IMR-90 (cell line): ENCODE measurements at places on chromosomes 2 and 18. TPM values are rescaled to one million over a fixed set of nuclear protein-coding genes. Genes with fewer than 3 reads are reported as not detected.

The CKAP2L gene
- total RNA-seq: 9.9 and 13.3 TPM in 2 replicates

DNA sequence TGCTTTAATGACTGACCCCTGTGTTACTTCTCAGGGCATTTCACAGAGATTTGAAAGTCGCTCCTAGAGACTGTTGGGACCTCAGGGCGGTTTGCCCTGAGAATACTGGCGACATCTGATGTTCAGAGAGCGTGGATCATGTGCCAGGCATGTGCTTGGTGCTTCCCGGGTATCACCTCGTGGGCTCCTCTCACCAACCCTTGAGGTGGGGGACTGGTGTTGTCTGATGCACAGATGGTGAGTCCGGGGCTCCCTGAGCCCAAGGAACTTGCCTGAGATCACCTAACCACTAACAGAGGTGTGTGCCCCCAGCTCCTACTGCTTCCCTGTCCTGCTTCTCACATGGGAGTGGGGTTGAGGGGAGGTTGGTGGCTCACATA lies 16.2 kb downstream of the ATOH8 start:
- no peak for DNase-seq
- no peak overlapping the region for H3K4me3 ChIP-seq
- H3K27ac ChIP-seq: peak overlapping the region; percentile 9; the same call in 1 of the 2 replicates
- peaks cover 26% of the 10 kb centered on the region for H3K36me3 ChIP-seq

The REG3A gene
- not detected in 2 replicates for total RNA-seq

DNA sequence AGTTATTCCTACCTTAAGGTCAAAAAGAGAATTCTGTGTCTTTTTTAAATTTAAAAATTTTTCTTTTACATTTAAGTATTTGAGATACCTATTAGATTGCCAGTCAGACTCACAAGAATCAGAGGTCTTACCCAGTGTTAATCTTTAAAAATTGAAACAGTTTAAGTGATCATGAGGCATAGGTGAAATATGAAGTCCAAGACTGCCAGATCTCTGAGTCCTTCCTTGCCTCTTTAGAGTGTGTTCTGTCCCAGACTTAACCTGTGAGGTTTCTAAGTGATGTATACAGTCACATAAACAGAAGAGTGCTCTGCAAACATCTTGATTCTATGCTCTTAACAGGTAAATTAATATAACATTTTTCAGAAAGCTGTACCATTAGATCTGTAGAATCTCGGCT lies 40.6 kb downstream of the ACTR3 start:
- H3K36me3 ChIP-seq: peaks cover 53% of the 10 kb centered on the region
- no peak overlapping the region; the same call in 1 of the 2 replicates for H3K27ac ChIP-seq
- peak; percentile 39 for DNase-seq
- H3K4me1 ChIP-seq: peaks cover 5% of the 10 kb centered on the region

GRCh38 chr2:37560863-37561614 lies 110.4 kb downstream of the CDC42EP3 start:
- H3K36me3 ChIP-seq: no peaks in the 10 kb centered on the region
- H3K4me1 ChIP-seq: peaks cover 12% of the 10 kb centered on the region; the same call in 1 of the 2 replicates
- no peak for DNase-seq
- H3K27ac ChIP-seq: no peak overlapping the region
- no peaks in the 10 kb centered on the region for H3K27me3 ChIP-seq

DNA sequence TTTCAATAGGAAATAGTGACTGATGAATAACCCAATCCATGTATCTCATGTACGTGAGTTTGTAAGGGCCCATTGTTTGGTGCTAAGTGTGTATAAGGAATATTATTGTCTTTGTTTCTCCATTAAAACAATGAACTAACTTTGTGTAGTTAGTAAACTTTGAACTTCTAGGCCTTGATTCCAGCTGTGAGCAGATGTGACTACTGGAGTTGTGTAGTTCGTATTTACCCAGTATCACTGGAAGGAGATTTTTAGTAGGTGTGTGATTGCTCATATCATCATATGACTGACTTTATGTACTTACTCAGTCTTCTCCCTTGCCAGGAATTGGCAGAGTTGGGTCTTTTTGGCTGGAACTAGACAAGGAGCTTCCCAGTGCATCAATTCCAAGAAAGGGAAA lies 227.4 kb downstream of the AGPS start:
- H3K27ac ChIP-seq: no peak overlapping the region
- no peaks in the 10 kb centered on the region; the same call in 1 of the 2 replicates for H3K4me1 ChIP-seq
- H3K4me3 ChIP-seq: no peak overlapping the region
- no peaks in the 10 kb centered on the region; the same call in 1 of the 2 replicates for H3K27me3 ChIP-seq
- H3K36me3 ChIP-seq: no peaks in the 10 kb centered on the region
- no peak for DNase-seq

DNA sequence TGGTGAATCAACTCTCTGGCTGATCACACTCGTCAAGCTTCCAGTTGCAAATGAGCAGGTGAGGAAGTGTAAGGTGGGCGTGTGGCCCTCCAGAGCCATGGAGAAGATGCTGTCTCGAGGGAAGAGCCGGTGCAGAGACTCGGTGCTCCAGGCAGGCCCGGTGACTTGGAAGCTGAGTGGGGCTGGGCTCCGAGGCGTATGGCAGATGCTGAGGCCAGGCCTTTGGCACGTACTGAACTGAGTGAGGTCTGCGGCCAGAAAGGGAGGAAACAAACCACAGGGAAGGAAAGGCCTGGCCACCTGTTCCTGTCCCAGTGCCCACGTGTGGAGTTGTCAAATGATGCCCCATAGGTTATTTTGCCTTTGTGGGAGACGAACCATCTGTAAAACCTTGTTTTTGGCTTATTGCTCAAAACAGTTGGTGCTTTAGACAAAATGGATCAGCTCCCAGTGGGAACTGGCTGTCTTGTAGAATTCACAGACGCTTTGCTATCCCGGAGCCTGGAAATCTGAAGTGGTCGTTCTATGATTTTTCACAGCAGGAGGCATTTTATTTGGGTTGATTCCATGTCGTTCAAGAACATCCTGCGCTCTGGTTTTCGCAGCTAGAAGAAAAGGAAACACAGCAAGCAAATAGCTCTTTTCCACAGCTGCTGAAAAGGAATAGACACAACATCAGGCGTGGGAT lies 117.5 kb upstream of the TMEM18 start:
- DNase-seq: no peak
- no peak overlapping the region for H3K4me3 ChIP-seq
- H3K36me3 ChIP-seq: no peaks in the 10 kb centered on the region
- no peaks in the 10 kb centered on the region for H3K4me1 ChIP-seq

DNA sequence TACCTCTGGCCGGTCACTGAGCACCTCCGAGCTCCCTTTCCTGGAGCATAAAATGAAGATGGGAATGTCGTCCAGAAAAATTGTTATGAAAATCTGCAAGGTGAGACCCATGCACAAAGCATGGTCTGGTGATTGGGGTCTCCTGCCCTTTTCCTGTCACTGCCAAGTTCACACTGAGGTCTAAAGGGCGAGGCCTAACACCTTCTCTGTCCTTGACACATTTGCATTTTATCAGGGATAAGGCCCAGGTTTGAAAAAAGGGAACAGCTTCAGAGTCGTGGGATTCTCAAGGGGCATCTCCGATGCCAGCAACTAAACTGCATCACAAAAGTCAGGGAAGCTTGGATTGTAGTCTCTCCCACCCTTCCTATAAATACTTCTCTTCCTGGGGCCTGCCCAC lies 24.7 kb downstream of the GNAL start:
- H3K27ac ChIP-seq: no peak overlapping the region
- peaks cover 16% of the 10 kb centered on the region for H3K27me3 ChIP-seq
- H3K4me3 ChIP-seq: no peak overlapping the region
- no peaks in the 10 kb centered on the region for H3K36me3 ChIP-seq

DNA sequence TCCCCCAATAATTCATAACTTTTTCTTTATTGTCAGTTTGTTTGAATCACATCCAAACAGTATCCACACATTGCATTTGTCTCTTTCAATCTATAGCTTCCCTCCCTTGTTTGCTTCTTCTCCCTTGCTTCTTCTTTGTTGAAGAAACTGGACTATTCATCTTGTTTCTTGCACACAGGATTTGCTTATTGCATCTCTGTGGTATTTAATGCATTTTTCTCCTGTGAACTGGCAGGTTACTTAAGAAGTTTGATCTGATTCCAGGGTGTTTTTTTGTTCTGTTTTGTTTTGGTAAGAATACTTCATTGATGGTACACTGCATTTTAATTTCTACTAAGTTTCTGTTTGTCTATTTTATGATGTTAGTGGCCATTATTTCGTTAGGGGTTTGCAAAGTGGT lies 166.8 kb downstream of the CAMKMT start:
- H3K27ac ChIP-seq: no peak overlapping the region
- no peaks in the 10 kb centered on the region for H3K27me3 ChIP-seq
- H3K36me3 ChIP-seq: no peaks in the 10 kb centered on the region
- DNase-seq: peak; percentile 81
- H3K4me3 ChIP-seq: no peak overlapping the region

- H3K36me3 ChIP-seq: no peaks in the 10 kb centered on the region
- H3K4me3 ChIP-seq: no peak overlapping the region
- H3K27me3 ChIP-seq: no peaks in the 10 kb centered on the region
- H3K27ac ChIP-seq: no peak overlapping the region
Observed at GRCh38 chr2:84939426-84940087, 31.4 kb upstream of the KCMF1 start.

- H3K36me3 ChIP-seq: no peaks in the 10 kb centered on the region
- no peak overlapping the region for H3K27ac ChIP-seq
- peaks cover 16% of the 10 kb centered on the region for H3K4me1 ChIP-seq
- no peak overlapping the region for H3K4me3 ChIP-seq
- no peak for DNase-seq
- no peaks in the 10 kb centered on the region for H3K27me3 ChIP-seq
Observed at GRCh38 chr2:9140645-9141044, 66.0 kb upstream of the ASAP2 start.

GRCh38 chr2:121333834-121334558 lies 49.0 kb upstream of the TFCP2L1 start:
- DNase-seq: no peak
- H3K4me1 ChIP-seq: no peaks in the 10 kb centered on the region
- H3K36me3 ChIP-seq: peaks cover 6% of the 10 kb centered on the region

DNA sequence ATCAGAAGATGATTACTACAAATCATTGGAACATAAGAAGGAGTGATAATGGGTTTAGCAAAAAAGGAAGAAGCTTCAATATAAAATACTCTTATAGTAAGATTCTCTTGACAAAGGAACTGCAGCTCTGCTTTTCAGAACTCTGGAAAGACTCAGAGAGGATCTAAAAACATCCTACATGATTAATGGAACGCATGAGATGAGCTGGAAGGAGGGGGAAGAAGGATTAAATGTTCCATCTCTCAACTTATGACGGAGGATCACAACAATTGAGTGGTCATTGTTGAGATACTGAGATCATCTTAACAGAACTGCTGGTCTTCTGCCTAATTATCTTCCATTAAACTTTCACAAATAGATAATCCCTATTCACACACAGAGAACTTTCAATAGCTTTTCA lies 267.5 kb upstream of the SLC8A1 start:
- H3K27me3 ChIP-seq: no peaks in the 10 kb centered on the region
- DNase-seq: no peak
- peaks cover 2% of the 10 kb centered on the region; the same call in 1 of the 2 replicates for H3K4me1 ChIP-seq
- H3K4me3 ChIP-seq: no peak overlapping the region
- H3K36me3 ChIP-seq: no peaks in the 10 kb centered on the region
- H3K27ac ChIP-seq: no peak overlapping the region

The ANKRD30BL gene
- not detected in 2 replicates for total RNA-seq

The SMPD4 gene
- 8.6 and 10.6 TPM in 2 replicates for total RNA-seq

- no peaks in the 10 kb centered on the region for H3K27me3 ChIP-seq
- H3K4me3 ChIP-seq: no peak overlapping the region
- no peak for DNase-seq
Observed at GRCh38 chr2:187168720-187169713, 279.0 kb downstream of the CALCRL start.

DNA sequence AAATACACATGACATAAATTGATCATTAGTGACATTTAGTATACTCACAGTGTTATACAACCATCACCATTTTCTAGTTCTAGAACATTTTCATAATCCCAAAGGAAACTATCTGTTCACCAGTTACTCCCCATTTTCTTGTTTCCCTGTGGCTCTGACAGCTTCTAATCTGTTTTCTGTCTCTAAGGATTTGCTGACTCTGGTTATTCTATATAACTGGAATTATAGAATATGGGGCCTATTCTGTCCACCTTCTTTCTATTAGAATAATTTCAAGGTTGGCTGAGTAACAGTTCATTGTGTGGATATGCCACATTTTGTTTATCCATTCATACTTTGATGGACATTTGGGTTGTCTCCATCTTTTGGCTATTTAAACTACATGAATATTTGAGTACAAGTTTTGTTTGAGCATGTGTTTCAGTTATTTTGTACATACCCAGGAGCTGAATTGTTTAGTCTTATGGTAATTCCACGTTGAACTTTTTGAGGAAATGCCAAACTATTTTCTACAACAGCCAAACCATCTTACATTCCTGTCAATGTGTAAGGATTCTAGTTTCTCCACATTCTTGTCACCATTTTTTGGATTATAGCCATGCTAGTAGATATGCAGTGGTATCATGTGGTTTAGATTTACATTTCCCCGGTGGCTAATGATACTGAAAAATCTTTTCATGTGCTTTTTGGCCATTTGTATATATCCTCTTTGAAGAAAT lies 20.5 kb downstream of the KIAA1328 start:
- H3K27me3 ChIP-seq: no peaks in the 10 kb centered on the region
- no peak overlapping the region for H3K27ac ChIP-seq
- peak; percentile 75 for DNase-seq

DNA sequence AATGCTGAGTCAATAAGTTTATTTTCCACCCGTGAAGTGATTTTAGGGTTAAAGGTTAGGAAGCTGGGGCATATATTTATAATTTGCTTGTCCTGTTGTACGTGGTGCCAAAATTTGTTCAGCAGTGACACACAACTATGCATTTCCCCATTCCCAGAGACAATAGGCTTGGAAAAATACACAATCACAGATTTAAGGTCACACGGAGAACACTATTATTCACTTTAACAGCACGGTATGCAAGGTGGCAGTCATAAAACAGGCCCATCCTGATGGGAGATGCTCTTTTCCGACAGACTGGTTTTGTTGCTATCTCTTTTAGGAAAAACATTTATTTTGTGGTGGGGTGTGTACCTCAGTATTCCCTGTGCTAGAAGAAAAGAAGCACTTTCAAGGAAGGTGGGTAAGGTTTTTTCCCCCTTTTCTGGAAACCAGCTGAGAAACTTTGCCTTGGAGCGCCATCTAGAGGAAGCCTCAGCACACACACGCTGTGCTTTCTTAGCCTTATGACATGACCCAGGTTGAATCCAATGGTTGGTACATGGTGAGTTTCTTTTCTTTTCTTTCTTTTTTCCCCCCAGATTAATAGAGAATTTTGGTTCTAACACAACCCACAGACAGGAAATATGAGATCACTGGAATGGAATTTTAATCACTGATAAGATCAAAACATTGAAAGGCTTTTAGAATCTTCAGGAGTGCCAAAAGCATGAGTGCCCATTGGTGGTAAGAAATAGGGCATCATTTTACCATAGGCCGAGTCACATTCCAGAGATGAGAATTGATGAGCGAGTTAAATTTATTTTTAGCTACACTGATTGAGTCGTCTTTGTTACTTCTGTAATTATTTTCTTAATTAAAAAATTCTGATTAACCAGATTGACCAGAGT lies 332.1 kb downstream of the AGPS start:
- no peaks in the 10 kb centered on the region for H3K4me1 ChIP-seq
- DNase-seq: peak; percentile 42
- peaks cover 8% of the 10 kb centered on the region for H3K27me3 ChIP-seq
- H3K4me3 ChIP-seq: no peak overlapping the region
- H3K36me3 ChIP-seq: no peaks in the 10 kb centered on the region

The COL4A4 gene
- 0.28 TPM in 1 of 2 replicates, not detected in the other for total RNA-seq

The ICOS gene
- not detected in 2 replicates for total RNA-seq
